ENCODE measurements at places on chromosomes 4 and X.

DNA sequence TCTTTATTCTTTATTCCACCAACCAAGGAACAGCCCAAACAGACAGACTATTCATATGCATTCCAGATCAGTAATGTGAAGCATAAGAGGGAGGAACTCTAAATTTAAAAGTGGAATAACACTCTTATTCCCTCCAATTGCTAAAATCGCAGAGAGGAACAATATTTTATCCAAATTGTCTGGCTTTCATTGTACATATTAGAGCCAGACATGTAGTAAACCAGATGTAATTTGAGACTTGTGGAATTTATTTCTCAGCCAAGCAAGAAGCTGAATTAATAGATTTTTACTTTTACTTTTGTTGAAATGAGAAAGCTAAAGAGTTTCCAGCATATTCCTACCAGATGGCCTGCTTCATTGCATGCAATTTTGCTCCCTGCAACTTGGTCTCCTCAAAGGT is 674.6 kb upstream of the SLIT2 start:
- DNase-seq, result no peak

- no peak for DNase-seq
These were observed 219.8 kb downstream of the OR13H1 start for GRCh38 chrX:131763674-131764073.

DNA sequence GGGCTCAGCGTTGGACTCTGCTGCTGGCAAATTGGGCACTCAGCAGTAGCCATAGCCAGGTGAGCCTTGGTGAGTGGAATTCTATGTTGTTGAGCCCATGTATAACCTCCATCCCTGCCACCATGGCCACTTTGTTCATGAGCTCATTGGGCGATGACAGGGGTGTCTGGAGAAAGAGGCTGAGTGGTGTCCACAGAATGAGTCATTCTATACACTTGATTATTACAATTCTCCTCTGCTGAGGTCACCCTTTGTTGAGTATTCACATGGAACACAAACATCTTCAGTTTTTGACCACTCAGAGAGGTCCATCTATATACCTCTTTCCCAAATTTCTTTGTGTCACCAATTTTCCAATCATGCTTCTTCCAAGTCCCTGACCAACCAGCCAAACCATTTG is 1341.7 kb downstream of the PCDH7 start:
- no peak for DNase-seq

DNA sequence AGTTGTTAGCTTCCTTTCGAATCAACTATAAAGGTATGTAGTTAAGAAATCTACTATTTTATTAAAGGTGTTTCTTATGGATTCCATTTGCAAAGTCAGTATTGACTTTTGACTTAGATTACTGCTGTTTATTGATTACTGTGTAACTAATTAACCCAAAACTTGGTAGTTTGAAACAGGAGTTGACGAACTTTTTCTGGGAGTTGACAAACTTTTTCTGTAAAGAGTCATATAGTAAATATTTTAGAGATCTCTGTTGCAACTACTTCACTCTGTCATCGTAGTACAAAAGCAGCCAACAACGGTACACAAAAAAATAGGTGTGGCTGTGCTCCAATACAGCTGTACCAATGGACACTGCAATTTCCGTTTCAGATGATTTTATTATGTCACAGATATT is 30.2 kb downstream of the AGA start:
- no peak for DNase-seq

- no peak for DNase-seq
These were observed 52.5 kb upstream of the TADA2B start for GRCh38 chr4:6990661-6991060.

DNA sequence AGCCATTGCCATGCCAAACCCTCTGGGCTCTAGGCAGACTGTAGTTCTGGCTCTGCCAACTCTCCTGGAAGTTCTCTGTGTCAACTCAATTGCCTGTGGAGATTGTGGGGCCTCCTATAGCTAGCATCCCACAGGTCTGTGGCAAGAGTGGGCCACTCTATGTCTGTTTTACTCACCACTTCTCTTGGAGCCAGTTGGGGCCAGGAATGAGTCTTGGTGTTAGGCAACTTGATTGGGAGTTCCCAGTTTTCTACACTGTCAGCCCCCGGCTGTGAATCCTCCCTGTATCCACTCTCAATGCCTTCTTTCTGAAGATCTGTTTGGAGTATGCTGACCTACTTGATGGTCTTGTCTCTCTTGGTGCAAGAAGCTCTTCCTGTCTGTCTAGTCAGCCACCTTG is 48.2 kb upstream of the EPGN start:
- no peak for DNase-seq

DNA sequence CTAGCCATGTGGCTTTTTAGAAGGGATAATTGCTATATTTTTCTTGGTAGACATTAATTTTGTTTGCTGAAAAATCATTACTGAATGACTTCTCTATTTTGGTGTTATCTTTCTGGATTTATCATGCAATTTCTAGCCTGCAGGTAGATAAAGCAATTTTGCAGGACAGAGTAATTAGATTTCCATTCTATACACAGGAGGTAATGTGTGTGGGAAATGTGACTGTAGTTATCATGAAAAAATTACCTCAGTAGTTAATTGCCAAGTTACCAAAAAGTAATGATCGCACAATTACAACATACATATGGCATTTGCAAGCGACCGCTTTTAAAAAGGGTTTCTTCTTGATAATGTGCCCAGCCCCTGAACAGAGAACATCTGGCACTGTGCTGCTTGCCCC is 66.1 kb downstream of the KIT start:
- DNase-seq, result no peak

DNA sequence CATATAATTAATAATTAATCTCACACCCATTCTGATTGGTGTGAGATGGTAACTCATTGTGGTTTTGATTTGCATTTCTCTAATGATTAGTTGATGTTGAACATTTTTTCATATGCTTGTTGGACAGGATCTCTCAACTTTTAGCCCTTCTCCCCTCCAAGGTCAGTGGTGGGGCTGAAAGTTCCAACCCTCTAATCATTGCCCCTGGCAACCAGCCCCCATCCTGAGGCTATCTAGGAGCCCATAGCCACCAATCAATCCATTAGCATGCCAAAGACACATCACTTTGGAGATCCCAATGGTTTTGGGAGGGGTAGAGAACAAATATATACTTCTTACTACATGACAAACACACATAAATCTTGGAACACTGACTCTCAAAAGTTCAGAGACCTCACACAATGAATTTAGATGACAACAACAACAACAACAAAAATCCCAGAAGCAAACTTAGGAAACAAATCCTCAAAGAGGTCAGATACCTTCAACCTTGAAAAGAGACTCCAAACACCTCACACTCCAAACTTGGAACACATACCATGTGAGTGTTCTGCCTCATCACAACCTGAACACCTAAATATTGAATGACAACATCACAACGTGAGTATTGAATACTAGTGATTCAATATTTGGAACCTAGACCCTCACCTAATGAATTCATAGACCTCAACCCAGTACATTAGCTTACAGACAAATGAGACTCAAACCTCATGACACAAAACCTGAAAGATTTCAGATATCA is 19.0 kb upstream of the PAGE4 start:
- no peak for DNase-seq

DNA sequence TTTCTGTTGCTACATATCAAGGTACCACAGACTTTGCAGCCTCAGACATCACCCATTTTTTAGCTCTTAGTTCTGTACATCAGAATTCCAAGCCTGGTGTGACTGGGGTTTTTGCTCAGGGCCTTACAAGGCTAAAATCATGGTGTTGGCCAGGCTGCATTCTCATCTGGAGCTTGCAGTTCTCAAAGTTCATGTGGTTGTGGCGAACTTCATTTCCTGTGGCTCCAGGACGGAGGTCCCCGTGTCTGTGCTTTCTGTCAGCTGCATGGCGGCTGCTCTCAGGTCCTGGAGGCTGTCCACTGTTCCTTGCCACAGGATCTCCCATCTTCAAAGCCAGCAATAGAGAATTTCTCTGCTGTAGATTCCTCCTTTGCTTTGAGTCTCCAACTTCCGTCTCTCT is 157.4 kb downstream of the STIM2 start:
- no peak for DNase-seq

DNA sequence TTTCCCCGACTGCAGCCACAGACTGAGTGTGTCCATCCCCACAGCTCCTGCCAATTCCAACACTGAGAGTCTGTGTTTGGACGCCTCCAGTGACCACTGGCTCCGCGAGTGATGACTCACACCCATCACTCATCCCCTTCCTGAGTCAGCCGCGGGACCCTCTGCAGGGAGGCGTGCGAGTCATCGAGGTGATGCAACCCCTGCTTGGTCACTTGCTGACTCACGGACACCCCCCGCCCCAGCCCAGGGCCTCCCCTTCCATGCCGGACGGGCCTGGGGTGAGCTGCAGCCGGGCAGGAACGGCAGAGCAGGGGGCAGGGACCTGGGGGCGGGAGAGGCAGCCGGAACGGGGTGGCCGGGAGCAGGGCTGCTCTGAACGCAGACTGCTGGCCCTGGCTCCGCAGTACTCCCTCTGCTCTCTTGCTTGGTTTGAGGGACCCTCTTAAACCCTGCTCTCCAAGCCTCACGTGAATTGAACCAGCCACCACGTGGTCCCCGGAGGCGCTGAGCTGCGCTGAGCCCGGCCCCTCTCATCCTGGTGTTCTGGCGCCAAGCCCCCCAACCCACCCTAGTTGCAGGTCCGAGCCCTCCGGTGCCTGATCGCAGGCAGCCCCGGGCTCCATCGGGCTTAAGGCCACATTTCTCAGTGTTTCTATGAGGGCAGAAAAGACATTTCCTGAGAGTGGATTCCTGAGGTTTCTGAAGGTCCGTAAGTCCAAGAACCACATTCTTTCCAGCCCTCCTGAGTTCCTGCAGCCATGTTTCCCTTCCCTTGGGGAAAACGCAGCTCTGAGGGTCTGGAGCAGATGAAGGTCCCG is 32.4 kb downstream of the FGFRL1 start:
- DNase-seq, result no peak

GRCh38 chrX:22043872-22044271 is 11.7 kb downstream of the PHEX start:
- no peak for DNase-seq
